ENCODE measurements at places on chromosomes 4 and X.

DNA sequence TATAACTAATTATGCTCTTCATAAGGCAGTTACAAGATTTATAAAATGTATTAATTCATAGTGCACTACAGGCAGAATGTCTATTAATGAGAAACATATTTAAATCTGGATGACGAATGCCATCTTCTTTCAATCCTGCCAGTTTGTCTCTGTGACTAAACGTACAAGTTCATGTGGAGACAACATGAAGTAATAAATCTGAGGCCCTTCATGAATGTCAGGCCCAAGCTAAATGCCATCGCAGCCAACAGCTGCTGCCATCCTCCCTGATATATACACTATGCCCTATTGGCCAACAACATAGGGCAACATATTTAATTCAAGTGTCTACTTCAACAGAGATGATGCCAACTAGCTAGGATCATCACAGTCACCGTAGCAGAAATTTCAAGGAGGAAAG lies 43.7 kb downstream of the TSPAN5 start:
- no peak for DNase-seq

DNA sequence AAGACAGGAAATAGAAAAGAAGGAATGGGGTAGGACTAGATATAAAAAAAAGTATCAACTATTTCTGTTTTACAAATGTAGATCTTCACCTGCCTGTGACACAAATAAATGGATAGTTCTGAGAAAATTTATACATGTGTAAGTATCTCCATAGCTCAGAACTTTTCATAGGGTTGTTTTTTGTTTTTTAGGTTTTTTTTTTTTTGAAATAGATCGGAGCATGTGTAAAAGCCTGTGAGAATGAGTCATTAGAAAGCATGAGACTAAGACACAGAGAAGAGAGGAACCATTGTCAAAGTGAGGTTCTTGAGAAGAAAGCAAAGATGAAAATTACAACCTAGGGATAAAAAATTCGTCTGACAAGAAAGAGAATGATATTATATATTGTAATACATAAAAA lies 481.6 kb downstream of the PABPC4L start:
- DNase-seq: no peak

- no peak for DNase-seq
Measured at GRCh38 chr4:141213550-141213991, 7.1 kb upstream of the ZNF330 start.

DNA sequence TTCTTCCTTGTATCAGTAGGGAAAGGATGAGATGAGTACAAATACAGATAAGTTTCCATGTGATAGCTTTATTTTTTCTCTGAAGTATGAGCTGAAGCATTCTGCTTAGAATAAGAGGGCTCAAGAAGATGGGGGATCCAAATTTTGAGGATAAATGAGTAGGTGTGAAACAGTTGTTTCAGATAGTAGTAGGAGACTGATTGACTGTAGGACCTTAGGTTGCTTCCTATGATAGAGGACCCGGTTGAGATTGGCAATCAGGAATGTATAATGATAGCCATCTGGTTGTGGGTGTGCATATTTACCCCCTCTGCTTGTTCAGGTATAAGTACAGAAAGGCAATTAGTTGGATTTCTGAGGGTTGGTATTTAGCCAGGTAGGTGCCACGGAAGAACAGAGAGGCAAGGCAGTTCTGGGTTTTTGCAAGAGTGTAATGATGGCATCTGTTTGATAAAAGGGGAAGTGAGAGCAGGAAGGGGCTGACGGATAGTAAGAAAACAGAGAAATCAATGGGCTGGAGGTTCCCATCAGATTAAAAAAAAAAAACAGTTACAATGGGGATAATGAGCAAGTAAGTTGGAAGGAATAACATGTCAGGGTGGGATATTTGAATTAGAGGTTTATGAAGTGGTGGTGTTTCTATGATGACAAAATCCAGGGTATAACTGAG lies 13.7 kb downstream of the OCRL start:
- DNase-seq: no peak

DNA sequence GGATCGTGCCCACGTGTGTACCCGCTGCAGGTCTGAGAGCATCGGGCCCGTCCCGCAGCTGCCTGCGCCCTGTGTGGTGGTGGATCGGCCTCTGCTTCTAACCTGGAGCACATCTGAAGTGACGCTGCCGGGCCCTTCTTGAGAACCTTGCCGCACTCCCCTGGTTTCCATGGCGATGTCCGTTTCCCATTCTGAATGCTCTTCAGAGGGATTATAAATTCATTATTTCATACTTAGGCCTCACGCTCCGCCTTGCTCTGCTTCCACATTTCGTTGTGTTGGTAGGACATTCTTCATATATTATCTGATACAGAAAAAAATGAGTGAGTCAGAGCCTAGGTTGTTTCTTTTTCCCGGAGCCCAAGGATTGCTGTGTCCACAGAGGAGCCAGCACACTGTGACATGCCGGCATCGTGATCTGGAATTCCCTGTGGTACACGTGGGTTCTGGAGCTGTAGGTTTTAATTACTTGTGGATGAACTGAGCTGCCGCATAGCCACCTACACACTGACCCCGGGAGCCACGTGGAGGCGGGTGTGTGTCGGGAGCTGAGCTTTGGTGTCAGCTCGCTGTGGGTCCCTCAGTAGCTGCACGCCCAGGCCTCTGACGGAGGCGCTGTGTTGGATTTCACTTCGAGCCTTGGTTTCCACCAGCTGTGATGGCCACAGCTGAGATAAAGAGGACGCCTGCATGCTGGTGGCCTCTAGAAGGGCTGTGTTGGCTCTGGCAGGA lies 63.4 kb downstream of the PSAPL1 start:
- DNase-seq: no peak

GRCh38 chrX:38151441-38151840 lies 69.2 kb downstream of the SRPX start:
- no peak for DNase-seq

GRCh38 chrX:15853586-15854079 lies 980 bp downstream of the AP1S2 start:
- no peak for DNase-seq

- no peak for DNase-seq
Measured at GRCh38 chr4:870951-871350, 45.0 kb upstream of the CPLX1 start.

GRCh38 chr4:112327965-112328733 lies 31.0 kb downstream of the ALPK1 start:
- DNase-seq: no peak

- DNase-seq: no peak
Measured at GRCh38 chr4:157447195-157447594, 226.7 kb downstream of the GRIA2 start.

GRCh38 chr4:71494539-71494938 lies 155.7 kb downstream of the SLC4A4 start:
- DNase-seq: no peak

- DNase-seq: no peak
Measured at GRCh38 chr4:86338521-86338920, 21.3 kb downstream of the MAPK10 start.

DNA sequence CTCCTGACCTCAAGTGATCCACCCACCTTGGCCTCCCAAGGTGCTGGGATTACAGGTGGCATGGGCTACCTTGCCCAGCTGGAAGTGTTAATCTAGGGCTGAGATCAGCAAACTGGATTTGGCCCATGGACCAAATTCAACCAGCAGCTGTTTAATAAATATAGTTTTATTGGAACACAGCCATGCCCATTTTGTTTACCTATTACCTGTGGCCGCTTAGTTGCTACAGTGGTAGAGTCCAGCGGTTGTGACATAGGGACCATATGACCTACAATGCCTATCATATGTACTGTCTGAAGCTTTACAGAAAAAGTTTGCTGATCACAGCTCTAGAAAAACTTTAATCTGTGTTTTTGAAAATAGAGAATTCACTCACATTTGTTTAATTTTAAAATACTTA lies 17.2 kb upstream of the PDHA1 start:
- DNase-seq: no peak

DNA sequence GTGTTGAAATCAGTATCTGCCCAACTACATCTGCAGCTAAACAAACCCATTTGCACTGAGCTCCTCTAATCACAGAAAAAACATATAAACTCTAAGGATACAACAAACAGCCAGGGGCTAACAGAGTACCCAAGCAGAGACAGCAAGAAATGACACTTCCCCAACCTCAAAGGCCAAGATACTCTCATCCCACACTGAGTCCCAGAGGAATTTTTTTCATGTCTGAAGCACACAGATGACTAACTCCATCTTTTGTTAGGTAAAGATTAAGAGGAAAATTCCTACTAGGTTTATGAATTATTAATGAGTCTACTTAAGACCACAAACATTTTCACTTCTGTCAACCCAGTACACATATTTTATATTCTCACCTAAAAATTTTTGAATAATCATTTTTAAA lies 31.6 kb downstream of the SEPSECS start:
- no peak for DNase-seq

DNA sequence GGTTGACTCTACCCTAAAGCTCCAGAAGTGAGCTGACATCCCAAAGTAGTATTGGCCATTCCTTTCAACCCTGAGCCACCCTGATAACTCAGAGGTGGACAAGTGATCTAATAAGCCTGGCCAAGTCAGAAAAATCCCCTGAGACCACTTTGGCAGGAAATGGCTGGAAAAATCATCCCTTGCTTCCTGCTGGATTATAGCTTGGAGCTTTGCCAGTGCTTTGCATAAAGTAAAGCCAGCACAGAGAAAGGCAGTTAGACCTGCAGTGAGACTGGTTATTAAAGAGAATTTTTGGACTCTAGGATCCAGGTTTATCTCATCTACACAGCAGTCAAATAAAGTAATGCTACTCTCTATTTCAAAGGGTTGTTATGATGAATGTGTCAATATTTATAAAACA lies 6.4 kb downstream of the CXCL3 start:
- DNase-seq: no peak

Measured in activated T-cell treated with anti-CD3 and anti-CD28 coated beads for 1 hour (primary cell).